ENCODE measurements at places on chromosomes 4 and X.

- H3K4me3 ChIP-seq = no peak overlapping the region
- DNase-seq = no peak
- no peaks in the 10 kb centered on the region for H3K36me3 ChIP-seq
- peaks cover 15% of the 10 kb centered on the region for H3K4me1 ChIP-seq
- H3K27ac ChIP-seq = no peak overlapping the region
- H3K27me3 ChIP-seq = no peaks in the 10 kb centered on the region
Measured at GRCh38 chr4:4344915-4345527, 41.9 kb upstream of the NSG1 start.

- peak overlapping the region; percentile 97 for H3K27ac ChIP-seq
- H3K36me3 ChIP-seq = peaks cover 8% of the 10 kb centered on the region
- H3K4me1 ChIP-seq = peaks cover 30% of the 10 kb centered on the region
- H3K27me3 ChIP-seq = no peaks in the 10 kb centered on the region
Measured at GRCh38 chrX:53080628-53081580, 1.3 kb upstream of the TSPYL2 start.

DNA sequence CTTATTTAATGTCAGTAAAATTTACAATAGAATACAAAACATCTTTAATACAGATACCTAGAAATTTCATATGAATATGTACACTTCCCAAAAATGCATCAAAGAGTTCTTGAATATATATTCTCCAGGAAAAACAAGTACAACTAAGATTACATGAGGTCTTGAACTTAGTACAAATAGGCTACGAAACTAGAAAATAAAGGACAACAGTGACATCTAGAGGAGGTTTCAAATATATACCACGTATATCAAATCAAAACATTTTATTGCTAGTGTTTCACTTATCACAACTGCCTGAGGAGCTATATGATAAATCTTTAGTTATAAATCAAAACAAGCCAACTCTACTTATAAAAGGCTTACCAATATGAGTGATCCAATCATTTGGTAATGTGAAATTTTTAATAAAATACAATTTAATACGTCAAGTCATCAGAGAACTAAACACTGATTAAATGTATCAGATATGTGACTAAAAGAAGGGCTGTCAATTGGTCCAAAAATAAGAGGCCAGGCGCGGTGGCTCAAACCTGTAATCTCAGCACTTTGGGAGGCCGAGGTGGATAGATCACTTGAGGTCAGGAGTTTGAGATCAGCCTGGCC, 36.6 kb downstream of the ANAPC10 start:
- H3K4me3 ChIP-seq = no peak overlapping the region
- peak overlapping the region; percentile 67 for H3K27ac ChIP-seq
- no peaks in the 10 kb centered on the region for H3K27me3 ChIP-seq
- no peak for DNase-seq
- peaks cover 3% of the 10 kb centered on the region for H3K36me3 ChIP-seq

DNA sequence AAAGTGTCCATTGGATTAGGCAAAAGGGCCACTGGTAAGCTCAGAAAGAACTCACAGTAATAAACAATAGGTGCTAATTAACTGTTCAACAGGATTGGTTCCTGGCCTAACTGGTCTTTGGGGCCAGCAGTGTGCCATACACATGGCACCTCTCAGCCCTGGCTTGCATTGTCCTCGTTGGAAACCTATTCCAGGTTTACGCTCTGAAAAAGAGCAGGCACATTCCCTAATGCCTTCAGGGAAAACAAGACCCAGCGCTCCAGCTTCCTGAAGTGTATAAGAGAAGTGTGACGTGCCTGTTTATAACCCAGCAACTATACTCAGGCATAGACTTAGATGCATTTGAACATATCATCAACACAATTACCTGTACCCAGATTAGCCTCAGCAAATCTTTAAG, 51.9 kb upstream of the RBM47 start:
- H3K27ac ChIP-seq = no peak overlapping the region
- no peaks in the 10 kb centered on the region for H3K36me3 ChIP-seq
- H3K4me1 ChIP-seq = no peaks in the 10 kb centered on the region
- DNase-seq = no peak
- H3K27me3 ChIP-seq = no peaks in the 10 kb centered on the region
- H3K4me3 ChIP-seq = no peak overlapping the region

- no peaks in the 10 kb centered on the region for H3K36me3 ChIP-seq
- H3K27me3 ChIP-seq = no peaks in the 10 kb centered on the region
- DNase-seq = no peak
- no peak overlapping the region for H3K27ac ChIP-seq
Measured at GRCh38 chrX:148960060-148960459, 459.6 kb downstream of the AFF2 start.

DNA sequence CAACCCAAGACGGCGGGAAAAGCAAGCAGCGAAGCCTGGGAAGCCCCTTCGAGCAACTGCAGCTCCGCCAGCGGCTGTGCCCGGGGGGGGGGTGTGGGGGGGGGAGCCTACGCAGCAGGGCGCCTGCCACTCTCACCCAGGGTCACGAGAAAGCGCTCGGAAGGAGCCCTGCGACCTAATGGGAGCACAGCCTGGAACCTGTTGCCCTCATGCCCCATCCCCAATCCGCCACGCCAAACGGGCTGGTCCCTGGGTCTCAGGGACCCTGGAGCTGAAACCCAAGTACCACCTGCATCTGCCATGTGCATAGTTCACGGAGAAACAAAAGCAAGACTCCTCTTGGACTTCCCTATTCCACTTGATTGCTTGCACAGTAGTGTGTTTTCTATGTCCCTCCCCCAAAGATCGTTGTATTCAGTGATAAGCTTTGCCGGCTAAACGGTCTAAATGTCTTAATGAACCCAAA, 359 bp upstream of the GAB3 start:
- peak overlapping the region; percentile 86 for H3K4me3 ChIP-seq
- no peaks in the 10 kb centered on the region for H3K27me3 ChIP-seq
- H3K36me3 ChIP-seq = no peaks in the 10 kb centered on the region
- peaks cover 8% of the 10 kb centered on the region for H3K4me1 ChIP-seq
- DNase-seq = no peak

- no peak overlapping the region for H3K4me3 ChIP-seq
- H3K4me1 ChIP-seq = no peaks in the 10 kb centered on the region
- no peak overlapping the region for H3K27ac ChIP-seq
Measured at GRCh38 chrX:54093571-54093970, 49.3 kb upstream of the PHF8 start.

DNA sequence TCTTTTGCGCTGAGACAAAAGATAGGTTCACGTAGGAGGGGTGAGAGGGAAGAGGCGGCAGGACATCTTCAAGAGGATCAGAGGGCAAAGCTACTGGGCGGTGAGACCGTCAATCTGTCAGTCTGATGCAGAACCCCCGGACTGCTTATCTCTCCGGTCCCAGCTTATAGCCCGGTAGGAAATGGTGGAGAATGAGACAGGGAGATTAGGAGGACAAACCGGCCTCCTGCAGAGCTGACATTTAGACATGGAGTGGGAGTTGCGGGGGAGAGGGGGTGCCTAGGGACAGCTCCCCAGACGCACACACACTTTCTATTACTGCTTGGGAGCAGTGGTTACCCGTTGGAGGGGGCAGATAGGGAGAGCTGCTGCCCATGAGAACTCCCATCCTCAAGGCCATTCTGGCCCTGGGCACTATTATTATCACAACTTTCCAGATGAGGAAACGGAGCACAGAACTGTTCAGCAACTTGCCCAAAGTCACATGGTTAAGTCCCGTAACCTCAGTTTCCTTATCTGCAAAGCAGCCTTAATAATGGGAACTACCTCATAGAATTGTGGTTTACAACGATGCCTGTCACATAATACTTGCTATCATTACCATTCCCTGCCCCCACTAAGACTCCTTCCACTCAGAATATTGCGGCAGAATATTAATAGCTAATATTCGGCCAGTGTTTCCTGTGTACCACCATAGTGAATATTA, 1.1 kb upstream of the HDAC6 start:
- H3K27me3 ChIP-seq = no peaks in the 10 kb centered on the region
- H3K4me3 ChIP-seq = peak overlapping the region; percentile 97
- peak overlapping the region; percentile 98 for H3K27ac ChIP-seq
- DNase-seq = no peak

DNA sequence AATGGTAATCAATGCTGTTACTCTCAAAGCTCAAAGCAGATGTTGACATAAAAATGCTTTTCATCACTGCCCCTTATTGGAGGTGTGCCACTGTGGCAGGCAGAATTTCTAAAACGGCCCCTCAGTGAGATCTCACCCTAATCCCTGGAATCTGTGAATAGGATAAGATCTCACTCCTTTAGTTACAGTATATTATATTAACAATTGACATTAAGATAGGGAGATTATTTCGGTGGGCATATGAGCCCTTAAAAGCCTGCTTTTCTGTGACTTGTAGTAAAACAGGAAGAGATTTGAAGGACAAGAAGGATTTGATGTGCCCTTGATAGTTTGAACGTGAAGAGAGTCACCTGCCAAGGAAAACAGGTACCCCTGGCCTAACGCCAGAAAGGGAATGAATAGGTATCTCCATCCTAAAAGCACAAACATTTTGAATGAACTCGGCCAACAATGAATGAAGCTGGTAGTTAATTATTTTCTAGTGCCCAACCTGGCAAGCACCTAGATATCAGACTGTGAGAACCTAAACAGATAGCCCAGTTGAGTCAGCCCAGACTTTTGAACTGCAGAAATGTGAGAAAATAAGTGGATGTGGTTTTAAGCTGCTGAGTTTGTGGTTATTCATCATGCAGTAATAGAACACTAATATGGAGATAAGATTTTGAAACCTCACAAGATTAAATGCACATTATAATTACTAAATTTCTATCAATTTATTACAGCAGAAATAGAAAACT, 881.6 kb downstream of the PCDH18 start:
- no peak for DNase-seq
- H3K27ac ChIP-seq = no peak overlapping the region
- no peak overlapping the region for H3K4me3 ChIP-seq
- no peaks in the 10 kb centered on the region for H3K4me1 ChIP-seq
- H3K36me3 ChIP-seq = no peaks in the 10 kb centered on the region

DNA sequence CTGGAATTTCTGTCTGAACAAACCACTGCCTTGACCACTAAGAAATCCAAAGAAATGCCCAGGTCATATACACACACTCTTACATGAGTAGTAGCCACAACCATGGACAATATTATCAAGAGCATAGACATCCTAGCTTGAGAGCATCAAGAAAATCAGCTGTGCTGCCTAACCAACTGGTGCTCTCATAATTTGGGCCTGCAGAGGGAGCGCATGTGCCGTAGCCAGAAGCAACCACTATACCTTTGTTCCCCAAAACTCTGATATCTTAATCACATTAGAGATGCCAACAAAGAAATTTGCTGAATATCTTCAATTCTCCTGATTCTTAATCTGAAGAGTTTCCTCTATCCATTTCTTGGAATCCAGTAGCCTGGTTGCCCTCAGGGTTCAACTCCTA, 163.6 kb downstream of the ZNF674 start:
- H3K36me3 ChIP-seq = no peaks in the 10 kb centered on the region
- peaks cover 4% of the 10 kb centered on the region for H3K27me3 ChIP-seq
- DNase-seq = no peak
- no peak overlapping the region for H3K27ac ChIP-seq
- no peaks in the 10 kb centered on the region for H3K4me1 ChIP-seq
- no peak overlapping the region for H3K4me3 ChIP-seq

GRCh38 chr4:88629826-88630225, 37.5 kb downstream of the HERC3 start:
- DNase-seq = no peak
- no peak overlapping the region for H3K27ac ChIP-seq
- no peaks in the 10 kb centered on the region for H3K36me3 ChIP-seq
- no peaks in the 10 kb centered on the region for H3K4me1 ChIP-seq

- H3K4me3 ChIP-seq = no peak overlapping the region
- no peaks in the 10 kb centered on the region for H3K4me1 ChIP-seq
- no peak overlapping the region for H3K27ac ChIP-seq
- no peak for DNase-seq
- H3K27me3 ChIP-seq = no peaks in the 10 kb centered on the region
- no peaks in the 10 kb centered on the region for H3K36me3 ChIP-seq
Measured at GRCh38 chrX:67612231-67612630, 68.4 kb downstream of the AR start.

DNA sequence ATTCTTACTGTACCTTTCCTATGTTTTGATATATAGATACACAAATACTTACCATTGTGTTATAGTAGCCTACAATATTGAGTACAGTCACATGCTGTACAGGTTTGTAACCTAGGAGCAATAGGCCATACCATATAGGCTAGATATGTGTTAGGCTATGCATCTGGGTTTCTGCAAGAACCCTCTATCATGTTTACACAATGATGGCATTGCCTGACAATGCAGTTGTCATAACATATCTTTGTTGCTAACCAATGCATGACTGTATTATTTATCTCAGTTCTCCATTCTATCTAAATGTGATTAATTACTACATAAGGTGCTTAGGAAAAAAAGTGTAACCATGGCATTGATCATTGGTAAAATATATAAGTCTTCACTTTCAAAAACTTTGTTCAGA, 10.0 kb upstream of the SPCS3 start:
- H3K27ac ChIP-seq = no peak overlapping the region
- peaks cover 32% of the 10 kb centered on the region for H3K27me3 ChIP-seq
- H3K36me3 ChIP-seq = peaks cover 2% of the 10 kb centered on the region
- H3K4me3 ChIP-seq = no peak overlapping the region
- H3K4me1 ChIP-seq = no peaks in the 10 kb centered on the region
- no peak for DNase-seq

GRCh38 chrX:115957862-115958490, 212.6 kb upstream of the AGTR2 start:
- H3K4me1 ChIP-seq = no peaks in the 10 kb centered on the region
- no peaks in the 10 kb centered on the region for H3K36me3 ChIP-seq
- no peak for DNase-seq
- H3K4me3 ChIP-seq = no peak overlapping the region

- no peaks in the 10 kb centered on the region for H3K36me3 ChIP-seq
- peaks cover 10% of the 10 kb centered on the region for H3K27me3 ChIP-seq
- DNase-seq = no peak
- no peak overlapping the region for H3K4me3 ChIP-seq
- H3K4me1 ChIP-seq = no peaks in the 10 kb centered on the region
Measured at GRCh38 chr4:21450331-21450730, 498.2 kb downstream of the KCNIP4 start.

GRCh38 chrX:39162322-39162735, 361.1 kb downstream of the MID1IP1 start:
- DNase-seq = peak; percentile 28
- peaks cover 22% of the 10 kb centered on the region for H3K27me3 ChIP-seq
- H3K27ac ChIP-seq = no peak overlapping the region
- H3K4me1 ChIP-seq = peaks cover 8% of the 10 kb centered on the region
- peak overlapping the region; percentile 83 for H3K4me3 ChIP-seq

GRCh38 chr4:83629945-83630721, 94.2 kb downstream of the GPAT3 start:
- H3K27me3 ChIP-seq = peaks cover 63% of the 10 kb centered on the region
- no peak overlapping the region for H3K27ac ChIP-seq
- peaks cover 7% of the 10 kb centered on the region for H3K4me1 ChIP-seq

- no peak overlapping the region for H3K27ac ChIP-seq
- no peaks in the 10 kb centered on the region for H3K27me3 ChIP-seq
- no peak overlapping the region for H3K4me3 ChIP-seq
- no peak for DNase-seq
Measured at GRCh38 chr4:125986307-125986706, 671.6 kb downstream of the FAT4 start.

GRCh38 chr4:77209936-77210335, 52.9 kb downstream of the CCNG2 start:
- H3K4me1 ChIP-seq = no peaks in the 10 kb centered on the region
- no peaks in the 10 kb centered on the region for H3K36me3 ChIP-seq
- H3K27ac ChIP-seq = no peak overlapping the region

Measured in T-helper 17 cell (primary cell).